ENCODE measurements at places on chromosomes 2 and 18. TPM values are rescaled to one million over a fixed set of nuclear protein-coding genes. Genes with fewer than 3 reads are reported as not detected.

The PIEZO2 gene
- 10.7 TPM for total RNA-seq

The TMEM178A gene
- total RNA-seq = 0.10 TPM

The SP5 gene
- not detected for total RNA-seq

The DOK6 gene
- not detected for total RNA-seq

- no peak for DNase-seq
These were observed 31.2 kb downstream of the ITGB1BP1 start for GRCh38 chr2:9391961-9392720.

DNA sequence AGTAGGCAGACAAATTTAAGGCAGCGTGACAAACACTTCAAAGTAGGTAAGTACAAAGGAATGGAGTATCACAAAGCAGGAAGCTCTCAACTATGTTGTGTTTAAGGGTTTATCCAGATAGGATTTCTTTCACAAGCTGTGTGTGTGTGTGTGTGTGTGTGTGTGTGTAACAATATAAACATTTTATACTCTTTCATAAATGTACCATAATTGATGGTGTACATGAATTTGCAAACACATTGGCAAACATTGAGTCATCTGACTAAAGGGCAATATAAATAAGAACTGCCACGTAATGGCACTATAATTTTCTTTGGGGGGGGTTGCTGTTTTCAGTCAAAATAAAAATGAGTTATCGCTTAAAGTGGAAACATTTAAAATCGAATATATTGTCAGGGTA, 1004.4 kb upstream of the DDX18 start:
- no peak for DNase-seq

DNA sequence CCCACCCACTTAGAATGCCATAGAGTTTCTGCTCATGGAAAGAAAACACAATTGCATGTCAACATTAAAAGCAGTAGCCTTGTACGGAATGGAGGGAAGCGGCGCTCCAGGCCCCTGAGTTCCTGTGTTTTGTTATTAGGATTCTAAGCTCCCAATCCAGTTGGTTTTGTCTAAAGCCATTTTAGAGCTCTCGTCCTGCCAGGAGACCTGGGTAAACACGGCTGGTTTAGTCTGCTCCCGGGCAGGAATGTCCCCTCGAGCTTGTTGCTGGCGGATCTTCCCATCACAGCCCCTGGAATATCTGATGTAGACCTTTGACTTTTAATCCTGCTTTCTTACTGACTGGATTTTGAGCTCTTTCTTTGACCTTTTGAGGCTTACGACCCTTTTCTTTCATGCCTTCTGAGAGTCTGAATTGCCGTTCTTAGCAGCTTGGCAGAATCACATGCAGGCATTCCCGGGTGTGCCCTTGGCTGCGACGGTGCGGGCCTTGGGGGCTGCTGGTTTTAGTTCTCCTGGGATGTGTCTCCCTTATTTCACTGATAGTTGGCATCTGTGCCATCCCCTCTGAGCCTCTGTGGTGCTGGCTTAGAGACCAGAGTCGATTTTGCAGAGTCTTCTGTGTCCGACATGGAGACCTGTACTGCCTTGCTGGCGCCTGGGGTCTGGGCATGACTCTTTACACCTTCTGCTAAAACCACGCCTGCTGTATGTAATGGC, 25.4 kb downstream of the GREB1 start:
- no peak for DNase-seq

- DNase-seq = no peak
These were observed 4.0 kb upstream of the RTP5 start for GRCh38 chr2:241865416-241865956.

All from RPMI7951 (cell line).